Stimulated activated CD8-positive, alpha-beta memory T cell treated with anti-CD3 and anti-CD28 coated beads, Interleukin-15, amount 100 ng/mL, for 1 hour (primary cell): ENCODE measurements at places on chromosomes 2 and 18.

DNA sequence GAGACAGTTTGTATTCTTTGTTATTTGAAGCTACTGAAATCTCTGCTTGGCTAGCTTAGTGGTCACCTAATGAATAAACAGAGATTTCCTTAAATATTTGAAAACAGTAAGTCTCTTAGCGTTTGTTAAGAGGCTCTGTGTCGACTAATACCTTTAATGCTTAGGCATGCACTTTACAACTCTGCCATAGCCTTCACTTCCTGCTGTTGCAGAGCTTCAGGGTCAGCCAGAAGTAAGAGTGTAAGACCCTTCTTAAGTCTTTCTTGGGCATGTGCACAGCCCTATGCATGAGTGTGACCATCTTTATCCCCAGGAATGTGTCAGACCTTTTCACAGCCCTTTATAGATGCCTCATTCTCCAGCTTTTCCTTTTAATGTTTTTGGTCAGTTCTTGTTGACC, 195.3 kb upstream of the ALPP start:
- no peak for DNase-seq

DNA sequence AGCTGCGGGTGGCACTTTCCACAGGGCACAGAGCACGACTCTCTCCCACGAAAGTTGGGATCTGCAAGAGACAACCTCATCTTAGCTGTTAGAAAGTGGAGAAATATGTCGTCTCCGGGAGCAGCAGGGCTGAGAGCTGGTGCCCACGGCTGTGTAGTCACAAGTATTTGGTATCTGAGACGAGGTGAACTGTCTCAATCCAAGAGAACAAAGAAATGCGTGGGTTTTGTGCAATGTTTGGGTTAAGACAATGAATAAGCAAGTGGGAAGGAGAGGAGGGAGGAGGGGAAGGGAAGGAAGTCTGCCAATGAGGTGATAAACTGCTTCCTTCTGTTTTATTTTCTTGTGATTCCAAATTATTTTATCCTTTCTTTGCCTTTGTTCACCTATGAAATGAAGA, 18.0 kb downstream of the DYTN start:
- DNase-seq, result no peak

- DNase-seq, result no peak
Measured at GRCh38 chr2:129805899-129806298, 173.6 kb upstream of the RAB6C start.

DNA sequence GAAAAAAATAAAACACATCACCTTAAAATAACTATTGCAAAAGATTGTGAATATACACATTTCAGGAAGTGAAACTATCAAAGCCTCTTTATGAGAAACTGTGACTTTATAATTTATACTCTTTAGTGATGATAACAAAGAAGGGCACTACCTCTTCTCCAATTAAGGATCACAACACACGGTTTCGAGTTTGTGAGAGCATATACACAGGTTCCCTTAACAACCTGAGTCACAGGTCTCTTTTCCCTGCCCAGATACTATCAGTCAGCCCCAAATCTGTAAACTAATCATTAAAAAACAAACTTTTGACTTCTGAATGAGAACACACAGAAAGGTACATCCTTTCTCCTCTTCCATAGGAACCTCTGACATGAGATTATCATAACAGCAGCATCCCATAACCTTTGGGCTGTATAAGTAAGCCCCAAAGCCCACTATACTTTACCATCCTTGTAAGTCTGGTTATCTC, 44.9 kb downstream of the PTPN2 start:
- no peak for DNase-seq

GRCh38 chr2:104077573-104077972, 776.3 kb upstream of the POU3F3 start:
- DNase-seq, result no peak

DNA sequence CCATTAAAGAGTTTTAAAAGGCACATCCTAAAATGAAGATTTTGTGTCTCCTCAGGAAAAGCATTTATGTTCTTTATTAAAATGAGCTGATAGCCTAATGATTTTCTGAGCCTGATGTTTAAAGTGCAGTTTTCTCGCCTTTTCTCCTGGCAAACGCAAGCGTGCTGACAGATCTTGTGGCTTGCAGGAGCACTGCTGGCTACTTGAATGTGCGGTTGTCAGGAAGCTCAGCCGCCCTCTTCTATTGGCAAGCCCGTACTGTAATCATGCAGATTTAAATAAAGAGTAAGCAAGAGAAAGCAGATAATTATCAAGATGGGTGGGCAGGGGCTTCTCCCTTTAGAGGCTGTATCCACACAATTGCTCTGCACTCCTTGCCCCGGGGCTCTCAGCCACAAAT, 139.5 kb upstream of the SPHKAP start:
- no peak for DNase-seq

GRCh38 chr2:149690825-149691224, 103.2 kb upstream of the MMADHC start:
- DNase-seq, result no peak

DNA sequence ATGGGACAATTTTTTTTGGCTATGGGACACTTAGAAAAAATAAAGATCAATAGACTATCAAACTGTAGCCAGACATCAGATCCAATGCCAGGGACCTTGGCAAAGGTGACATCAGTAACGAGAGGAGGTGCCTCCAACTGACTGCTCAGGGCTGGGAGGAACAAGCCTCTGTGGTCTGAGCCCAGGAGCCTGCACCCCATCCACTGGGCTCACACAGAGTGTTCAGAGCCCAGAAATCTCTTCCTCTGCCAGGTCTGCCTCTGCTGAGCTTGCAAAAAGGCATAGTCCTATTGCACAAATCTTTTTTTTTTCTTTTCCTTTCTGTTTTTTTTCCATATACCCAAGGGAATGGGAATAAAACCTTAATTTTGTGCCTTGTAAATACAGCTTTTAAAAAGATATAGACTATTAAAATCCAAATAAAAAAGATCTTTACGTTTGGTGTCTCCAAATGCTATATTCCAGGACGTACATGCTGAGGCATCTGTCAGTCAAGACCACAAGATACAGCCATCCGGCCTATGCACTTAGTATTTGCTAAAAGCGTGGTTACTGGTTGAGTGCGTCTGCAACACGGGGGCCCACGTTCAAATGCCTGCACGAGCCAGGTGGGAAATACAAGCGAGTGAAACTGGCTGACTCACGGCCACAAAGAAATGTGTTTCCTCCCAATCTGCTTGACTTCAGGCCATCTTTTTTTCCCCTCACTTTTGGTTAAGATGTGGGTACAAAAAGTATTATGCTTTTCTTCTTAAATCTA, 7.8 kb upstream of the ARHGAP25 start:
- peak; percentile 51 for DNase-seq

GRCh38 chr2:222862106-222862908, 1.5 kb downstream of the ACSL3 start:
- DNase-seq, result no peak

GRCh38 chr2:24019729-24020128, 9.8 kb downstream of the MFSD2B start:
- no peak for DNase-seq

GRCh38 chr2:12050396-12050795, 304.0 kb downstream of the LPIN1 start:
- no peak for DNase-seq

DNA sequence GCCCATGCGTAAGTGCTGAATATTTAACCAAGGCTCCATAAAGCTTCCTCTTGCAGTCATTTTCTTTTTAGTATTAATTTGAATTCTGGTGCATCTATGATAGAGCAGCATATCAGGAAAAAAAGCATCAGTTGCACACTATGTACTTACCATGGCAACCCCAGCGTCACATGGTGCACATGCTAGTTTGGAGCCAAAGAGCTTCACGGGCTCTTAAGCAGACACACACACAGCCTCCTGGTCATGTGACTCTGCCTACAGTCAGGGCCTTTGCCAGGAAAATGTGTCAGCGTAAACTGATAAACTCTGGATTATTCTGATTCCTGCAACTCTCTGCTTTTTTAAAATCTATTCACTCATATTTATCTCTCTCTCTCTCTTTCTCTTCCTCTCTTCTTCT, 30.2 kb downstream of the NYAP2 start:
- DNase-seq, result no peak

DNA sequence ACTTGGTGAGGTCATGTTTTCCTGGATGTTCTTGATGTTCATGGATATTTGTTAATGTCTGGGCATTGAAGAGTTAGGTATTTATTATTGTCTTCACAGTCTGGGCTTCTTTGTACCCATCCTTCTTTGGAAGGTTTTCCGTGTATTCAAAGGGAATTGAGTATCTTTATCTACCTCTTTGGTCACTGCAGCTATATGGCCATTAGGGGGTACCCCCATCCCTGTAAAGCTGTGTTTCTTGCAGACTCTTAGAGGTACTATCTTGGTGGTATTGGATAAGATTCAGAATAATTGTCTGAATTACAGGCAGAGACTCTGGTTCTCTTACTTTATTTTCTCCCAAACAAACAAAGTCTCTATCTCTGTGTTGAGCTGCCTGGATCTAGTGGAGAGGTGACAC, 401.6 kb upstream of the FSIP2 start:
- DNase-seq, result no peak

- no peak for DNase-seq
Measured at GRCh38 chr2:70124983-70125480, 37.8 kb downstream of the PCBP1 start.

DNA sequence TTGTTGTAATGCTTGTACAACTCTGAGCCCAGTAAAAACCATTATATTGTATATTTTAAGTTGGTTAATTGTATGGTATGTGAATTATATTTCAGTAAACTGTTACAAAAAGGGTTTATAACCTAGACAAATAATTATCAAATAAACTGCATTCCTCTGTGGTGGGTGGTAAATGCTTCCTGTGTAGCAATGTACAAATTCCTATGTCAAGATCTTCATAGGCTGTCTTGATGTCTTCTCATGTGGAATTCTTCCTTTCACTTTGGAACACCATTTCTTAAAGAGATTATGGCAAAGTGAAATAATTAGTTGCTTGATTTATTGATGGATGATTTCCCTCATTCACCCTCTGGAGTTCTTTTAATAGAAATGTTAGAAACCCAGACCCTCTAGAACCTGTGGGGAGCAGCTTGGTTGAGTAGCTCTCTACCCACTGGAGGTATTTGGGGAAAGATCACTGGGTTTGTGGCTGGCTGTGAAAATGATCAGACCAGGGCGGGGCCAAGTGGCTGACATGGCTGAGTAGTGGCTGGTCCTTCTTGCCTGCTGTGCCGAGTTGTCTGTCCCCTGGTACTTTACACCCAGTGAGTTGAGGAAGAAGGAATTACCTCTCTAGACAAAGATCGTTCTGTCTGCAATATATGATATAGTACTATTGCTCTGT, 22.4 kb upstream of the MGAT5 start:
- no peak for DNase-seq

GRCh38 chr18:38747153-38747552, 1181.6 kb upstream of the CELF4 start:
- no peak for DNase-seq

- no peak for DNase-seq
Measured at GRCh38 chr2:11387100-11387390, 42.6 kb upstream of the ROCK2 start.

DNA sequence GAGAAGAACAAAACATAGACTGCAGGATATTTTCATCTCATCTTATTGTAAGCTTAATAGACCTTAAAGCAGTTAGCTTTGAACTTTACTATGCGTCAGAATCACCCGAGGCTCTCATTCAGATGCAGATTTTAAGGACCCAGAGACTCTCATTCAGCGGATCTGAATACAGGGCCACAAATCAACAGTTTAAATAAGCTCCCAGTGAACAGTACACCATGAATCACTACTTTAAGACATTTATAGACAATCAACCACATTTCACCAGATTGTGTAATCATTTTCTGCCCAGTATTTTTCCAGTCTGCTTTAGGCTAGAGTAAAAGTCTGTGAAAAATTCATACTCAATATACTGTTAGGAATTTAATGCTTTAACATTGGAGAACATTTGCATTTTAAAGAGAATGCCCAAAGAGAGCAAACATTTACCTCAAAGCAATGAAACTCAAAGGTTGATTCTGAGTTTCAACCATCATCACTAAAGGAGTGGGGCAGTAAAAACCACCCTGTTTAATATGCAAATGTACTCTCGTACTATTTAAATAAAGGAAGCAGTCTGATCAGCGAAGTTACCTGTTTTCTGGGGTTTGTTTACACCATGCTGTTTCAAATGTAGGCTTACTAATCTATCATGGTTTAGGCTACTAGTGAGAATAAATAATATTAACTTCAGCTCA, 11.0 kb upstream of the ALPK2 start:
- DNase-seq, result no peak

DNA sequence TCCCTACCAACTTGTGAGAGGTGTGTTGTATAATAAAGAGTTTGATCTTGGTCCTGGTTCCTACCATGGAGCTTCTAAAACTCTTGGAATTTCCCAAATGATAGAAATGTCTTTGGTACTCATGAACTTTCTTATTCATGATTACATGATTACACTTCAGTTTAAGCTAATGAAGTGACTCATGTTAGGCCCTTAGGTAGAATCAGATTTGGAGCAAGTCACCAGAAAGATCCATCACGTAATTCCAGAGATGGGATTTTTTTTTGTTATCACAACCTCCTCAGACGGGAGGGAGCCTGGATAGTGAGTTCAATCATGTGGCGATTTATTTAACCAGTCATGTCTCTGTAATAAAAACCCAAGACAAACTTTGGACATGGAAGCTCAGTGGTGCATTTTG, 1287.6 kb upstream of the ZEB2 start:
- no peak for DNase-seq

DNA sequence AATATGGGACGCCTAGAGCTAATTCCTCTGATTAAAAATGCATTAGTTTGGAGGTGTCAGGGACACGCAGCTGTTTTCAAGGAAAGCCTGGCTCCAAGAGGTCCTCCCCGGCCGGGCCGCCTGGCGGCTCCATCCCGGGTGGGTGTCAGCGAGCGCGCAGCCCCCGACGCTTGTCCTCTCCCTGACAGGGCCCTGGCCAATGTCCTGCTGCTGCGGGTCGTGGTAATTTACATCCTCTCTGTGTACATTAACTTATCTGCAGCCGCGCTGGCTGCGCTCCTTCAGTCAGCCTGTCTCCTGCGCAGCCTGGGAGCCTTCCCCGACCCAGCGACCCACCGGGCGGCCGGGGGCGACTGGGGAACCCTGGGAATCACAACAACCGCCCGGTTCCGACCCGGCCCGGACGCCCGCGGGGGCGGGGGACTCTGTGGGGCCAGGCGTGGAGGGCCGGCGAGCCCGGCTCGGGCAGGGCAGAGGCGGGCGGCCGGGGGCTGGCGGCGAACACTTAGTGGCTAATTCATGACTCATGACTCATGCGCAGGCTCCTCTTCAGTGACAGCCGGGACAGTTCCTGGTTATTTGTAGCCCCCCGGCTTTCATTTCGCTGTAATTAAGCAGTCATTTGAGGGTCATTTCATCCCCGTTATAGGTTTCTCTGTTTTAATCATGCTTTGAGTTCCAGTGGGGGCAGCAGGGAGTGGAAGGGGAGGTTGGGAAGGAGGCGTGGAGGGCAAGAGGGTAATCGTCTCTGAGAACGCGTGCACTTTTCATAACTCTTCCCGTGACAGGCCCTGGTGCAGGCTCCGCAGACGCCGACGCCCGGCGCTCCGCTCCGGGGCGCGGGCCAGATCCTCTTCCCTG, 141.9 kb upstream of the CTAGE1 start:
- no peak for DNase-seq

DNA sequence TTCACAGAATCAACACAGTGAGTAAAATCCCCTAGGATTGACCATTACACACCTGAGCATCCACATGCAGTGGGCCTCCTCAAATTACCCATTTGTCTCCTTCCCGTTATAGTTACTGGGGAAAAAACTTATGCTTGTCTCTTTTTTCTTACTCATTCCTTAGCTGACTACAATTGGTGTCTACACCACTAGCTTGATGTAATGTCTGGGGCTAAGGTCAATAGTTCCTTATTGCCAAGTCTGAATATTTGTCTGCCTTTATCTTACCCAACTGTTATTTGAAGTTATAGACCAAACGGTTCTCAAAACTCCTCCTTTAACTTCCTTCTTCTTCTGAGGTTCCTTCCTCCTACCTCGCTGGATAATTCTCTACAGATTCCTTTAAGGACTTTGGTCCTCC, 41.9 kb upstream of the TMEM17 start:
- DNase-seq, result no peak
